ENCODE measurements at places on chromosomes 12 and 14.
A peak's percentile ranks its signal among the peaks of the same experiment; 100 is the strongest.

DNA sequence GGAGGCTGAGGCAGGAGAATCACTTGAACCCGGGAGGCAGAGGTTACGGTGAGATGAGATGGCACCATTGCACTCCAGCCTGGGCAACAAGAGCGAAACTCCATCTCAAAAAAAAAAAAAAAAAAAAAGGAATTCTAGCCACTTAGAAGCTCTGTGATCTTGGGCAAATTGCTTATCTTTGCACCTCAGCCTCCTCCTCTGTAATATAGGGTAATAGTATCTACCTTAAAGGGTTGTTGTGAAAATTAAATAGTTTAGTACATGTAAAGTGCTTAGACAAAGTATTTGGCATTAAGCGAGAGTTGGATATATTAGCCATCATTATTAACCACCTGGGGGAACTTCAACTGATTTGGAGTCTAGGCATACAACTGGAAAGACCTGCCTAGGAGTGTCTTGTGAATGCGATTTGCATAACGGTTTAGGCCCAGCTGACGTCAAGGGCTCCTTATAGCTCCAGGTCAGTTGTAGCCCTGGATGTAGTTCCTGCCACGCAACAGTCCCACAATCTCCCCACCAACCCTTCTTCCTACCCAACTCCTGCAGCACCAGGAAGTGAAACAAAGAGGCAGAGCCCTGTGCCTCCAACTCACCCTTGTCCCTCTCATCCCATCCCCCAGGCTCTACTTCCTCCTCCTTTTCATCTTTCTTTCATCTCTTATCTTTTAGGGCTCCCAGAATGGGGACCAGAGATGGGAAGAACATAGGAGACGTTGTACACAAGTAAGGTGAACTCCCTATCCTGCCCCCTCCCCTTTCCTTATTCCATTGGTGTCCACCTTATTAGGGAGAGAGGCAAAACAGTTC lies 2.1 kb upstream of the IL23A start:
- no peak for DNase-seq

DNA sequence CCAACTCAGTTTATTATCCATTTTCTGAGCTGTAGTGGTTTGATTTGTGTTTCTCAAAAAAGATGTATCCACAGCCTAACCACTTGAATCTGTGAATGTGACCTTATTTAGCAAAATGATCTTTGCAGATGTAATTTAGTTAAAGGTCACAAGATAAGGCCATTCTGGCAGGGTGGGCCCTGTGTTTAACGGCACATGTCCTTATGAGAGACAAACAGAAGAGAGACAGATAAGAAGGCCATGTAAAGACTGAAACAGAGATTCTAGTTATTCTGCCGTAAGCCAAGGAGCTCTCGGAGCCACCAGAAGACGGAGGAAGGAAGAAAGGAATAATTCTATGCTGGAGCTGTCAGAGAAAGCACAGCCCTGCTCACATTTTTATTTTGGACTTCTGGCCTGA lies 374.2 kb downstream of the PRKD1 start:
- no peak for DNase-seq

- peak; percentile 12 for DNase-seq
Measured at GRCh38 chr14:22630066-22630465, 14.1 kb downstream of the OR6J1 start.

- DNase-seq, result peak; percentile 24
Measured at GRCh38 chr14:21536418-21537089, 10.4 kb upstream of the SALL2 start.

GRCh38 chr12:122729583-122730214 lies 945 bp downstream of the HCAR1 start:
- no peak for DNase-seq
